CD4-positive, CD25-positive, alpha-beta regulatory T cell (primary cell): ENCODE measurements at places on chromosomes 2 and 18. TPM values are rescaled to one million over a fixed set of nuclear protein-coding genes. Genes with fewer than 3 reads are reported as not detected.

TUBA3D gene
- polyA plus RNA-seq = not detected

ATG16L1 gene
- 15.2 TPM for polyA plus RNA-seq

PCARE gene
- not detected for polyA plus RNA-seq

POLR1B gene
- polyA plus RNA-seq = 18.7 TPM

SKOR2 gene
- not detected for polyA plus RNA-seq

DOK6 gene
- not detected for polyA plus RNA-seq

ALKAL2 gene
- not detected for polyA plus RNA-seq

IL1RL2 gene
- polyA plus RNA-seq = not detected

SOWAHC gene
- 2.7 TPM for polyA plus RNA-seq

LRRC30 gene
- polyA plus RNA-seq = not detected

C2orf68 gene
- 18.8 TPM for polyA plus RNA-seq

RNF181 gene
- 297 TPM for polyA plus RNA-seq

MOGAT1 gene
- not detected for polyA plus RNA-seq

SERPINB4 gene
- polyA plus RNA-seq = not detected

OXER1 gene
- not detected for polyA plus RNA-seq

SP5 gene
- polyA plus RNA-seq = not detected

LOXHD1 gene
- polyA plus RNA-seq = not detected

DSC2 gene
- polyA plus RNA-seq = not detected

DOCK10 gene
- 35.1 TPM for polyA plus RNA-seq

TSPYL6 gene
- not detected for polyA plus RNA-seq

FZD7 gene
- not detected for polyA plus RNA-seq
